Stimulated activated CD8-positive, alpha-beta memory T cell treated with anti-CD3 and anti-CD28 coated beads, Interleukin-7, amount 100 ng/mL, for 1 hour (primary cell): ENCODE measurements at places on chromosomes 16 and 17.
A peak's percentile ranks its signal among the peaks of the same experiment; 100 is the strongest.

DNA sequence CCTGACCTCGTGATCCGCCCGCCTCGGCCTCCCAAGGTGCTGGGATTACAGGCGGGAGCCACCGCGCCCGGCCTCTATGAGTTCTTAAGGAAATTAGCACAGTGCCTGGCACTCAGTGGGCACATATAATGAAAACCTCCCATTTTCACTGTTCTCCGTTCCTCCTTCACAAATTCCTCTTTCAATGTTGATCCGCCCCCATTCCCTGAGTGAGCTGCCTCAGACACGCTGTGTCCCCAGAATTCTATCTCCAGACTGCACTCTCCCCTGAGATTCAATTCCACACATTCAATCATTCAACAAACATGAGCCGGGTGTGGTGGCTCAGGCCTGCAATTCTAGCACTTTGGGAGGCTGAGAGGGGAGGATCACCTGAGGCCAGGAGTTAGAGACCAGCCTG, 7.0 kb downstream of the P2RX1 start:
- no peak for DNase-seq

DNA sequence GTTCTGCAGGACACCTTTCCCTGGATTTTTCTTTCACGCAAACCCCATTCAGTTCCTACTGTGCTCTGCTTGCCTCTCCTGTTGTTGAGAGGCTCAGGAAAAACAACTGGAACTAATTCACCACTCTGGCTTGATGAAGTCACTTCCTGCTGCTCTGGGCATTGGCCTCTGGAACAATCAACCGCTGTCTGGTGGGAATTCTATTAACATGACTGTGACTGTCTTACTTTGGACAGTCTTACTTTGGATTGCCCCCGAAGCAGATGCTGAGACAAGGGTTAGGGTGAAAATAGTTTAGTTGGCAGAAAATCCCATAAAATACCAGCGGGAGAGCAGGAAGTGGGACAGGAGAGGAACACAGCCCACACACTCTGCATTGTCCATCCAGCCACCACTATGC, 90.0 kb upstream of the HSBP1 start:
- no peak for DNase-seq

DNA sequence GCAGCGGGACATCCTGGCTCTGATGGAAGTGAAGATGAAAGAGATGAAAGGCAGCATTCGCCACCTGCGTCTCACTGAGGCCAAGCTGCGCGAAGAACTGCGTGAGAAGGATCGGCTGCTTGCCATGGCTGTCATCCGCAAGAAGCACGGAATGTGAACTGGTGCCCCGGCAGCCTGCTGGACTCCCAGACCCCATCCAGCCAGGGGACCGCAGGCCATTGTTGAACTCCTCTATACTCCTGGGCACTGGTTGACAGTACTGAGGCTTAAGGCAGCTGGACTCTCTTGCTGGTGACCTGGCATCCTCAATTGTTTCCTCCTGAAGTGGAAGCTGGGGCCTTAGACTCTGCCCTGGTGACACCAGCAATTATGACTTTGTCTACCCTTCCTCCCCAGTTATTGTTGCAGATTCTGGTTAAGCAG, 1.2 kb downstream of the THAP11 start:
- no peak for DNase-seq

DNA sequence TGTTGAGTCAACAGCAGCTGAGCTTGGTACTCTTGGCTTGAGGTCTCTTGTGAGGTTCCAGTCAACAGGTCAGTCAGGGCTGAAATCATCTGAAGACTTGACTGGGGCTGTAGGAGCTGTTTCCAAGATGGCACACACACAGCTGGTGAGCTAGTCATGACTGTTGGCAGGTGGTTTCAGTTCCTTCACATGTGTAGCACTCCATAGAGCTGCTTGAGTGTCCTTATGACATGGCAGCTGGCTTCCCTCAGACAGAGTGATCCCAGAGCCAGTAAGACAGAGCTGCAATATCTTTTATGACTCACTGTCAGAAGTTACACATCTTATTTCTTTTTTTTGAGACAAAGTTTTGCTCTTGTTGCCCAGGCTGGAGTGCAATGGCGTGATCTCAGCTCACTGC, 19.5 kb upstream of the GAS7 start:
- DNase-seq: no peak

GRCh38 chr17:75046407-75047289, at the start of the genes ATP5PD and KCTD2:
Gene ATP5PD, minus strand, starts transcription at chr17:75046969. Its CDS starts 4,319 bp downstream, at chr17:75042650.
Gene KCTD2, plus strand, starts transcription at chr17:75047225. Its CDS starts 26 bp downstream, at chr17:75047251.
- DNase-seq: peak; percentile 85

GRCh38 chr16:80875616-80876015, 71.2 kb upstream of the CDYL2 start:
- no peak for DNase-seq

GRCh38 chr17:76543826-76544545, 4.1 kb downstream of the PRCD start:
- no peak for DNase-seq

DNA sequence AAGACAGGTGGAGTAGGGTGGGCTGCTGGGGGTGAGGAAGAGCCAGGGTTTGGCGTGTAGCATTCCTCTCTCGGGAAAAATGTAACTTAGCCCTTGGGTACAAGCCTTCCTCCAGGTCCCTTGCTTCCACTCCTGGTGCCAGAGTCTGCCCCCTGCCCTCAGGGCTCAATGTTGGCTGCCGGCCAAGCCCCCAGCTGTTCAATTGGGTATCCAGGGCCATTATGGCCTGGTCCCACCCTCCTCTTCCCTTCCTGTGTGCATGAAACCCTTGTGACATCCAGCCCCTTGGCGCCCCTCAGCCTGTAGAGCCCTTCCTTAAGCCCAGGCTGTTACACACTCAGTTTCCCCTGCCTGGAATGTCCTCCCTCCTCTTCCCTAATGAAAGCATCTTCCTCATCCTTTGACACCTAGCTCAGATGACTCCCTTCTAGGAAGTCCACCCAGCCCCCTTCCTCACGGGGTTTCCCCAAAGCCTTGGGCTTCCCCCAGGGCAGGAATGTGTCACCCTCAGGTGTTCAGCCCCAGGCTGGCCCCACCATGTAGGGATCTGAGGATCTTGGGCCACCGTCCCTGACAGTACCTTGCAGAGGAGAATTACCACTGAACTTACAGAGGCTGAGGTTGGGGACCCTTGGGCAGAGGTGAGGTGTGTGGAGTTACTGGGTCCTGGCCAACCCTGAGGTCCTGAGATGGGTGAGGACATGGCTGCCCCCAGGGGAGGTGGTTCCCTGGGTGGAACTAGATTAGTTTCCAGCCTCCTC, 30.0 kb downstream of the B9D1 start:
- DNase-seq: no peak

- DNase-seq: no peak
These were observed 31.4 kb upstream of the CORO6 start for GRCh38 chr17:29653995-29654714.

- DNase-seq: no peak
These were observed 9.2 kb downstream of the SLC13A2 start for GRCh38 chr17:28482551-28483199.

DNA sequence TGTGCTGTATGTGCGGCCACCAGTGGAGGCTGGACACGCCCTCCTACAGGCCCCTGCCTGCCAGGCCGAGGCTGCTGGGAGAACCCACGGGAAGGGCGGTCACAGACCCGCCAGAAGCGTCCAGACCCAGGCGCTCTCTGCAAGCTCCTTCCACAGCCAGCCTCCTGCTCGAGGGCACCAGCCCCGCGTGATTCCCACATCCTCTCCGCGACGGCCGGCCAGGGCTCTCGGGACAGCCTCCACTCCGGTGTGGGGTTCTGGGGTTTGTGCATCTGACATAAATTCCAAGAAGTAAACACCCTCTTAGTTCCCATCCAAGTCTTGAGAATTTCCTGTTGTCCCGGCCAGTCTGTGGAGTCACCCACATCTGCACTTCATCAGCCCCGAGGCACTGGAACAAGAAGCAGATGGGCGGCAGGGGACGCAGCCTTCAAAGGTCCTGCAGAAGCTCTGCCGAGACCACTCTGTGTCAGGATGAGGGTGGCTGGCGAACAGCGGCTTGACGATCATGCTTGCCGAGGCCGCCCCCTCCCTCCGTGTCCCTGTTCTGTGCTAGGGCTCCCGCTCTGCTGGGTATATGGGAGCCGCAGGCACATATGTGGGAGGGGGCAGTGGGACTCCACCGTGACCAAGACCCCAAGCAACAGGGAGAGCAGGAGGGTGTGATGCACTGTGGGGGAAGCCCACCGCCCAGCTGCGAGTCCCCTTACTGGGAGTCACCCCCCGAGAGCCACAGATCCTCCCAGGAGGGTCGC, 2.4 kb upstream of the TMEM204 start:
- DNase-seq: no peak

DNA sequence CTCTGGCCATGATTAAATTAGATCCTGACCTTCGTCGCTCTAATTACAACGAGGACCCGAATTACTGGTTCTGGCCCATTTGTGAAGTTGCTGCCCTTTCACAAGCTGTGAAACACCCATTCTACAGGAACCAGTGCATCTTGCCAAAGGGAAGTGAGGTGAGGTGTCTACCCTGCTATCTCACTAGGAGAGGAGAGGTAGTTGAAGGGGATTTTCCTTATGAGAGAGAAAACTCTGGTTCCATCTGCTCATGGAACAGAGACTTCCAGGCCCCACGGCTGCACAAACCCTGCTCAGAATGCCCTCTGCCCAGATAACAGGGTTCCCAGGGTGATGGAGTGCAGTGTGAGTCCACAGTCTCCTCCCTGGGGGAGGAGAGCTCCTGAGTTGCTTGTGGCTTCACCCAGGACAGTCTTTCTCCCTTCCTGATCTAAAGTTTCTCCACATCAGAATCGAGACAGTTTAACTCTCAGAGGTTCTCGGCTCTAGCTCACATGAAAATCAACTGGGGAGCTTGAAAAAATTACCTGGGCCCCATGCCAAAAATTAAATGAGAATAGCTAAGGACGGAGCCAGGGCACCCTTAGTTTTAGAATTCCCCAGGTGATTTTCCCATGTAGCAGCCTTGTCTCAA, 7.8 kb upstream of the SSTR2 start:
- no peak for DNase-seq

DNA sequence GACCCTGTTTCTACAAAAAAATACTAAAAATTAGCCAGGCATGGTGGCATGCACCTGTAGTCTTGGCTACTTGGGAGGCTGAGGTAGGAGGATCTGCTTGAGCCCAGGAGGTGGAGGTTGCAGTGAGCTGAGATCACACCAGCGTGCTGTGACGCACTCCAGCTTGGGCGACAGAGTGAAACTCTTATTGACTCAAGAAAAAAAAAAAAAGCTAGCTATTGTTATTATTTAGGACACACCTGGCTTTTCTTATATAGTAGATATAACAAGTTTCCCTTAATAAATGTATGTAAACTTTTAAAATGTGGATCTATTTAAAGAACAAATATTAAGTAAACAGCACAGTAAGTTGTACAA, 1.8 kb downstream of the RABEP2 start:
- DNase-seq: no peak

GRCh38 chr16:51637770-51638094, 486.7 kb upstream of the SALL1 start:
- no peak for DNase-seq
